ENCODE measurements at places on chromosomes 12 and 14.
A peak's percentile ranks its signal among the peaks of the same experiment; 100 is the strongest.

DNA sequence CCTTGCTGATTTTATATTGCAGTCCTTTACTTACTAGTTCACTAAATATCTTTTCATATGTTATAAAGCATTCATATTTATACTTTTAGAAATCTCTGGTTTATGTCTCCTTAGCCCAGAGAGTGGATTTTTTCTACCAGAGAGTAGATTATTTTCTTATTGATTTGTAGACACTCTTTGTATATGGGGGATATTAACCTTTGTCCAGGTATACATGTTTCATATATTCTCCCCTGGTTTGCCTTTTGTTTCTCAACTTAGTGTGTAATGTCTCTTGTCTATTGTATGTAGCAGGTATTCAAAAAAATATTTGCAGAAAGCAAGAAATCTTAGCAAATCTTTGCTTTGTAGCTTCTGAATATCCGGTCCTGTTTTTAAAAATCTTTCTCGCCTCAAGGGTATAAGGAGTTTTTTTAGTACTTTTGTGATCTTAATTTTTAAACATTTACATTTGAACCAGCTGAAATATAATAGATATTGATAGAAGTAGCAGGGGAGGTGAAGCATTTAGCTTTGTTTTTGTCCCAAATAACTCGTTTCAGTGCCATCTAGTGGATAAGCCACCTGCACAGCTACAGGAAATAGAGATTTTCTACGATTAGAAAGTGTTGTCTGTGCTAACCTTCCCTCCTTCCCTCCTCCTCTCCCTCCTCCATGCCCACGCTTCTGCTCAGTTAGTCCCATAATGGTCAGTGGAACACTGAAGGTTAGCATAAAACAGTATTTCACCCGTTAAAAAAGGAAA, 97.0 kb downstream of the PHETA1 start:
- no peaks in the 10 kb centered on the region for H3K36me3 ChIP-seq
- DNase-seq: no peak
- no peak overlapping the region for H3K27ac ChIP-seq
- H3K27me3 ChIP-seq: no peaks in the 10 kb centered on the region

GRCh38 chr14:22531451-22532344, 57.3 kb downstream of the DAD1 start:
- no peaks in the 10 kb centered on the region for H3K36me3 ChIP-seq
- DNase-seq: no peak
- no peaks in the 10 kb centered on the region for H3K27me3 ChIP-seq
- no peaks in the 10 kb centered on the region for H3K4me1 ChIP-seq

DNA sequence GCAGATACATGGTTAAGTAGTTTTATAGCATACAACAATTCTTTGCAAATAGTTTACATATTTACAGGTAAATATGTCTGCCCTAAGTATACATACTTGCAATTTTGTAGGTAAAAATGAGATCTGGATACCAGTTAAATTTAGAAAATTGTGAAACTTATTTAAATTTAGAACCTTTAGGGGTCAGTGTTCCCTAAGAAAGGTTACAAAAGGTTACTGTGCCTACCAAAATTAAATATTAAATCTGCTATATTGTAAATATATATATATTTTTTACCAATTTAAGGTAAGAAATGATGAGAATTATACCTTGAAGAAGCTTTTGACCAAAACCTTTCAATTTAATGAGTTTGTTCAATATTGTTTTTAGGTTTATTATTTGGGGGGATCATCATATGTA, 54.0 kb downstream of the MIPOL1 start:
- no peak overlapping the region for H3K27ac ChIP-seq
- H3K4me1 ChIP-seq: no peaks in the 10 kb centered on the region
- no peak for DNase-seq
- no peaks in the 10 kb centered on the region for H3K36me3 ChIP-seq

DNA sequence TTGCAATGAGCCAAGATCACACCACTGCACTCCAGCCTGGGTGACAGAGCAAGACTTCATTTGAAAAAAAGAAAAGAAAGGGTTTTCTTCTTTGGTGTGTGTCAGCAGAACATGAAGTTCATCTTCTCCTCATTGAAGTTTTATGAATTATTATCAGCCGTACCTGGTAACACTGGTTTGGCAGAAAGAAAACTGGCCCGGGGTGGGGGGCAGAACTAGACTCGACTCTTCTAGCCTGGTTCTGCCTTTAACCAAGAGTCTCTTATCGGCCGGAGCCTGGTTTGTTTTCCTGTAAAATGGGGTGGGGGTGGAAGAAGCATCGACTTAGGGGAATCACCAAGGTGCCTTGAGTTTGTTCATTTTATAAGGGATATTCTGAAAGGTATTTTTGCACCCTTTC, 64.1 kb downstream of the TECPR2 start:
- no peaks in the 10 kb centered on the region for H3K4me1 ChIP-seq
- no peak overlapping the region for H3K4me3 ChIP-seq
- peak; percentile 1 for DNase-seq
- no peaks in the 10 kb centered on the region for H3K27me3 ChIP-seq
- no peaks in the 10 kb centered on the region for H3K36me3 ChIP-seq
- H3K27ac ChIP-seq: no peak overlapping the region

DNA sequence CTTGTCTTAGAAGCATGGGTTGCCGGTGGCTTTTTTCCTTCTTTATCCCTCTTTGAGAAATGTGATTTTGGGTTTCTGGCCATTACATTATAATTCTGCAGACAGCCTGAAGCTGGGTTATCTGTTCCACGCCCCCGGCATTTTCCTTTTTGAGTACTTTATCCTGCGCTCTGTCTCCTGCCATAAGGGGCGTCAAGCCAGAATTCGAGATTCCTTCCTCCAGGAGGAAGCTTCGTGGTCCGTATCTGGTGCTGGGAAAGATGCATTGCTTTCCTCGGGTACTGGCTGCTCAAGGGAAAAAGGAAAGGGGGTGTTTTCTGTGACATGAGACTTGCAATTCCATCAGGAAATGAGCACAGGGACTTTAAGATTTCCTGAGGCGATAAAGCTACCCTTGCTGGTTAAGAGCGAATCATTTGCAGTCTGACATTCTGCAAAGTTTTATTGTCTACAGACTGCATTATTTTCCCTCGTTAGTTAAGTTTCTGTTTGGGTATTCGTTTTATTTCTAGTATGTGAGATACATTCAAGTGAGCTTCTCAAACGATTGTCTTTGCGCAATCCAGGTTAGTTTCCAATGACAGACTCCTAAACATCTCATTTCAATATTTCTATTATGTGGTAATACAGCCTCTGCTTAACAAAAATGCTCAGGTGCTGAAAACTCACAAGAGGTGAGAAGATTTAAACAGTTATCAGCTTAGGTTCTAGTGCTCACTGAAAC, 694 bp downstream of the AKAP5 start:
- H3K4me3 ChIP-seq: peak overlapping the region; percentile 73
- peaks cover 2% of the 10 kb centered on the region for H3K4me1 ChIP-seq
- no peaks in the 10 kb centered on the region for H3K36me3 ChIP-seq
- no peaks in the 10 kb centered on the region for H3K27me3 ChIP-seq
- DNase-seq: peak; percentile 43
- no peak overlapping the region for H3K27ac ChIP-seq

DNA sequence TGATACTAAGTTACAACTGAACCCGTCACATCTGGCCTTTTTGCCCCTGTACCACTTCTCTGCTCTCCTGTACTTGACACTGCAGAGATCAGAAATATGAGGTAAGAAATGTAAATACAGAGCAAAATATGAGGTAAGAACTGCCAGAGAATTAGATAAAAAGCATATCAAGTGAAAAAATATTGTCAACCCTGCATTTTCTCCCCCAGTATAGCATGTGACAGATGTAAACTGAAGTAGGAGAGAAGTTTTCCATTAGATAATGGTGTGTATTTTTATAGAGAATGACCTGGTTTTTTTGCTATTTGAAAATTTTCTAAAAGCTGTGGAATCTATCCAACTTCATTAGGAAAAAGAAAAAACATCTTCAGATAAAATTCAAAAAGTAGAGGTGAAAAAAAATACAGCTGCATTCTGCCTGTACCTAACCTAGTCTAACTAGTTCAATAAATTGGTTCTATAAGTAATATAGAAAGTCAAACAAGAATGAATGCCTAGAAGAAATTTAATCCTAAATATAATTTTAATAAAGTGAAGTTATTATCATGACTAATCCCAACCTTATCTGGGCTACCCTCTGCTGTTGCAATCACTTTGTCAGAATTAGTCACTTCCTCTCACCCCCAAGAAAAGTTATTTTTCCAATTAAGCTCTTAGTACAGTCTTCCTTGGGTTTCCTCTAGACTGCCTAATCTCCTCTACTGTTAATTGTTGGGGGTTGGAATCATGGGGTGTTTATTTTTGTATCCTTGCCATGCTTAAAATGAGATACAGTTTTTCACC, 210.0 kb downstream of the RASSF9 start:
- DNase-seq: no peak
- H3K36me3 ChIP-seq: no peaks in the 10 kb centered on the region

GRCh38 chr12:62793256-62794217, 141.4 kb downstream of the PPM1H start:
- no peaks in the 10 kb centered on the region for H3K36me3 ChIP-seq
- no peaks in the 10 kb centered on the region for H3K27me3 ChIP-seq
- H3K4me1 ChIP-seq: peaks cover 3% of the 10 kb centered on the region
- DNase-seq: peak; percentile 91
- no peak overlapping the region for H3K4me3 ChIP-seq

- H3K27me3 ChIP-seq: no peaks in the 10 kb centered on the region
- H3K36me3 ChIP-seq: no peaks in the 10 kb centered on the region
- no peaks in the 10 kb centered on the region for H3K4me1 ChIP-seq
- H3K27ac ChIP-seq: no peak overlapping the region
- H3K4me3 ChIP-seq: no peak overlapping the region
- DNase-seq: no peak
These were observed 580.1 kb downstream of the ALG10 start for GRCh38 chr12:34602213-34602940.

DNA sequence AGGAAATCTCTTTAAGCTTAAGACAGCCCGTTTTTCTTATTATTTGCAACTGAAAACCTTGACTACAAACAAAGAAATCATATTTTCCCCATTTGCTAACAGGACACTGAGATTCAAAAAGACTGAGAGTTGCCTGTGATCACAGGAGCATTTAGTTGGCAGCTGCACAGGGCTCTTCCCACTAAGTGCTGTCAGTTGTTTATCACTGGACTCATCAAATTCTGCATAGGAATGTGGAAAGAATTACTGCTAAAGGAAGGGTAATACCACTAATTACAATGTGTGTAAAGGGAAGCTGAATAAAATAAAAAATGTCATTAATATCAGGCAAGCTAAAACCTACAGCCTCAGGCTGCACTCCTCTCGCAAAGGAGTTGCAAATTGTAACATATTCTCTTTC, 226.4 kb downstream of the NELL2 start:
- no peak overlapping the region for H3K4me3 ChIP-seq
- no peaks in the 10 kb centered on the region for H3K4me1 ChIP-seq
- H3K36me3 ChIP-seq: no peaks in the 10 kb centered on the region
- no peak for DNase-seq
- H3K27ac ChIP-seq: no peak overlapping the region

DNA sequence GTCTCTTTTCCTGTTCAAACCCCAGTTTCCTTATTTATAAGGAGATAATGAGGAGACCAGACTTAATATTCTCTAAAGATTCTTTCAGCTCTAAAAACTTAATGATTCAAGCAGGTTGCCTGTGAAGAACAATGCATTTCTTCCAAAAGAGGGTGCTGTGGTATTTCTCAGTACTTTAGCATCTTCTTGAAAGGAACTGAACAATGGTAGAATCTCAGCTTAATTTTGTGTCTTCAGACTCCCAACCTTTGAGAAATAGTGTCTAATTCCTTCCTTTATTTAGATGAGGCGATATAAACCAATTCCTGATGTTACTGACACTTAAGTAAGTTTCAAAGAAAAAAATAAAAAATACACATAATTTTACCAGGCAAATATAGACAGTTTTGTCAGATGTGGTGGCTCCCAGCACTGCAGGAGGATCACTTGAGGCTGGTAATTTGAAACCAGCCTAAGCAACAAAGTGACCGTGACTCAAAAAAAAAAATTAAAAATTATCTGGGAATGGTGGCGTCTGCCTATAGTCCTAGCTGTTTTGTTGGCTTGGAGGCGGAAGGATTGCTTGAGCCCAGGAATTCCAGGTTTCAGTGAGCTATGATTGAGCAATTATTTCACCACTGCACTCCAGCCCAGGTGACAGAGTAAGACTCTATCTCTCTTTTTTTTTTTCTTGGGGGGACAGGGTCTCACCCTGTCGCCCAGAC, 76.9 kb upstream of the PSMA6 start:
- H3K4me3 ChIP-seq: no peak overlapping the region
- no peaks in the 10 kb centered on the region for H3K36me3 ChIP-seq
- H3K4me1 ChIP-seq: peaks cover 1% of the 10 kb centered on the region
- no peak for DNase-seq
- H3K27ac ChIP-seq: peak overlapping the region; percentile 79

- peaks cover 8% of the 10 kb centered on the region for H3K4me1 ChIP-seq
- H3K27ac ChIP-seq: peak overlapping the region; percentile 55
- no peaks in the 10 kb centered on the region for H3K36me3 ChIP-seq
- H3K27me3 ChIP-seq: no peaks in the 10 kb centered on the region
These were observed 64.2 kb upstream of the FOXN3 start for GRCh38 chr14:89481196-89481595.

- no peak overlapping the region for H3K4me3 ChIP-seq
- no peak for DNase-seq
- no peak overlapping the region for H3K27ac ChIP-seq
- H3K27me3 ChIP-seq: no peaks in the 10 kb centered on the region
These were observed 1153.9 kb downstream of the AACS start for GRCh38 chr12:126219139-126219538.

- H3K27me3 ChIP-seq: no peaks in the 10 kb centered on the region
- H3K4me3 ChIP-seq: no peak overlapping the region
- no peaks in the 10 kb centered on the region for H3K36me3 ChIP-seq
- no peak overlapping the region for H3K27ac ChIP-seq
- H3K4me1 ChIP-seq: peaks cover 1% of the 10 kb centered on the region
These were observed 16.6 kb downstream of the ADGRD1 start for GRCh38 chr12:130970165-130970907.

DNA sequence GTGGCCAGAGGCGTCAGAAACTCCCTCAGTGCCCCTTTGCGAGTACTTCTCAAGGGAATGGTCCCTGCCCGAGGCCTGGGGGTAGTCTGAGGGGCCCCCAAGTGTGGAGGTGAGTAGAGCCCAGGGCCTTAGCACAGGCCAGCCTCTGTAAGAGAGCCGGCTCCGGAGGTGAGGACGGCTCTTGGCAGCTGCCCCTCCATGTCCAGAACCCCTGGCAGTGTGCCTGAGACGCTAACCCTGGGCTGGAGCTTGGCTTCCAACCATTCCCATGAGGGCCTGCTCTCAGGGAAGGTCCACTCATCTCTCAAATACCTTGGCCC, 61.7 kb downstream of the PRMT8 start:
- H3K27me3 ChIP-seq: no peaks in the 10 kb centered on the region
- H3K4me1 ChIP-seq: peaks cover 2% of the 10 kb centered on the region
- H3K4me3 ChIP-seq: no peak overlapping the region
- H3K36me3 ChIP-seq: no peaks in the 10 kb centered on the region

DNA sequence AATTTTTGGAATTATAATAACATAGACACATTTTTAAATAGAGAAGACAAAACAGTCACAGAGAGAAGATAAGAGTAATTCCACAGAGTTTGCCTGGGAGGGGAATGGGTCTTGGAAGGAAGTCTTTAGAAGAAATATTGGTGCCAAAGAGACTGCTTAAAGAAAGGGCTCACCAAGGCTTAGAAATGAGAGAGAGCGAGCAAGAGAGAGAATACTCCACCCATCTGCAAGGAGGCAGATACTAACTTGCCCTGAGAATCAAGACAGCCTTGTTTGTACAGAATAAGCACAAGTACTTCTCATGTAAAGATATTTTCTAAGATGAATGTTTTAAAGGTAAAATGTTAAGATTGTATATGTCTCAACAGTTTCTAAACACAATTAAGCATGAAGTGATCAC, 165.5 kb downstream of the SLC38A4 start:
- no peaks in the 10 kb centered on the region for H3K27me3 ChIP-seq
- no peak for DNase-seq
- H3K4me3 ChIP-seq: no peak overlapping the region
- peaks cover 6% of the 10 kb centered on the region for H3K4me1 ChIP-seq
